ENCODE measurements at places on chromosomes 1 and 21.

GRCh38 chr1:112704934-112705627 lies 1.8 kb downstream of the RHOC start:
- DNase-seq: peak; percentile 69

- DNase-seq: no peak
Measured at GRCh38 chr1:53296117-53296749, 31.6 kb downstream of the LRP8 start.

GRCh38 chr1:154517661-154518060 lies 15.4 kb upstream of the SHE start:
- DNase-seq: no peak

DNA sequence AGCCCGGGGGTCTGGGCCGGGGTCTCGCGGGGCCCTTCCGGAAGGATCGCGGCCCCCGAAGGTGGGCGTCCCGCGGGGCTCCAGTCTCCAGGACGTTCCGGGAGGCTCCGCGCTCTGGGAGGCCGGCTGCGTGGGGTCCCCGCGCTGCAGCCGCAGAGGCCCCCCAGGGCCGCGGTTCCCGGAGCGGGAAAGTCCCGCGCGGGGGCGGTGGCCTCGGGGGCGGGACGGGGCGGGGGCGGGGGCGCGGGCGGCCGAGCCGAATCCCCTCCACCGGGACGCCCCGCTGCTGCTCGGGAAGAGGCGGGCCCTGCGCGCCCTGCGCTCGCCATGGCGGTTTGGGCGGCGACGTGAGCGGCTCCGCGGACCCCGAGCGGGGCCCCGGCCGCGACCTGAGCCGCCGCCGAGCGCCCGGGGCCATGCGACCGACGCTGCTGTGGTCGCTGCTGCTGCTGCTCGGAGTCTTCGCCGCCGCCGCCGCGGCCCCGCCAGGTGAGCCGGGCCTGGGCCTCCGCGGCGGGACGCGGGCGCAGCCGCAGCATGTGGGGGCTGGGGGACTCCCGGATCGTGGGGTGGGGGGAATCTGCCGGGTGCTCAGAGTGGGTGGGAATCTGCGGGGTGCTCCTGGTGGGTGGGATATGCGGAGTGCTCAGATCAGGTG lies at the start of gene IFNGR2:
IFNGR2 (plus strand) TSS at position 286 of the 658 bp plus-strand sequence; CDS start at position 417, 131 bp downstream.
- no peak for DNase-seq

- DNase-seq: no peak
Measured at GRCh38 chr1:64727861-64728260, 17.0 kb upstream of the RAVER2 start.

GRCh38 chr21:31317688-31318087 lies 26.4 kb downstream of the TIAM1 start:
- DNase-seq: no peak

DNA sequence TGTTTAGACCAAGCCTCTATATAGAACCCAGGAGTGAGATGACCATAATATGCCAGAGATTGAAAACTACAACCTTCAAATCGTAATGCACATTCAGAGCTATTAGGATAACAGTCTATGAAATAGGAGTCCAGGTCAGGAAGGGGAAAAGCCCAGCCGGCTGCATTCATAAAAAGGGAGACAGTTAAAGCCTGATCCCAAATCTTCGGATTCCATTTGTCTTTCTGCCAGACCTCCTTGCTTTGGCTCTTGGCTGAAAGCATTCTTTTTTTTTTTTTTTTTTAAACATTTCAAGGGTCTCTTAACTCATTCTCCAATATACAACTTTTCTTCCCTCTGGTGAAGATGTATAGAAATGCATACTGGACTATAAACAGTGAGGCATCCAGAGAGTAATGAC lies 81.1 kb downstream of the NTPCR start:
- no peak for DNase-seq

- DNase-seq: no peak
Measured at GRCh38 chr1:6207075-6207885, 1.4 kb downstream of the RNF207 start.

GRCh38 chr1:176241385-176242015 lies 34.4 kb upstream of the COP1 start:
- no peak for DNase-seq

DNA sequence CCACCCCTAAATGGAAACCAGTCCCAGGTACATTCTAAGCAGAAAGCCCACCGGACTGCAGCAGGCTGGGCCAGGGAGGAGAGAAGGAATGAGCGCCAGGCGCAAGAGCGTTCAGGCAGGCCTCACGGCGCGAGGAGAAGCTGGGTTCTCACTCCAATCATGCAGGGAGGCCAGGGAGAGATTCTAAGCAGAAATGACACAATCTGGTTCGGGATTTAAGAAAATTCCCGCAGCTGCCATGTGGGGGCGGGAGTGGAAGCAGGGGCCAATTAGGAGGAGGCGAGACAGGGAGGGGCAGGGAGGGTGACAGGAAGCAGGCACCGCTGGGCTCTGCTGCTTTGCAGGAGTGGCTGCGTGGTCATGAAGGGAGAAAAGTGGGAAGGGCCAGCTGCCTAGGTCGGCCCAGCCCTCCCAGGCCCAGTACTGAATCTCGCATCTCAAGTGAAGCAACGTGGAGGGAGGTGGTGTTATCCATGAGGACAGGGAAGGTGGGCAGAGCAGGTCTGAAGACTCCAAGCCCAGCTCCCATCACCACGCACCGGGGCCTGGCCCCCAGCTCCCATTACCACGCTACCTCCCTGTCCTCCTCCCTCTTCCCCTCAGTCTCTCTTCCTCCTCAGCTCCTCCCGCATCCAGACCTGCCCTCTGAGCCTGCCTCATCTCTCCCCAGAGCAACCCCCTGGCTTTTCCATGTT lies 11.8 kb downstream of the NPHP4 start:
- DNase-seq: peak; percentile 55

DNA sequence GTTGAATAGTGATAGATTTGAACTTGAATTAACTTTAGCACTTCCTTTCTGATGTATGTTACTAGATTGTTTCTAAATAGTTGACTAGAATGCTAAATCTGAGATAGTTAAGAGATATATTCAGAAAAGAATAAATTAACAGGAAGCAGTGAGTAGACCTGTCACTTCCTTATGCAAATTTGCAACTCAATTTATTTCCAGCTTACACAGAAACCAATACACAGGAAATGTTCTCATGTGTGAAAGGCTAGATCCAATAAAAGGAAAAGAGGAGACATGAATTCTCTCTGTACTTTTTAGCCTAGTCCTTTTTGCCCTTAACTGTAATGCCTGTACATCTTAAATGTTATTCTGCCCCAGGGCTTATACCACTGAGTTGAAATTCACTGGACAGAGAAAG lies 522.3 kb downstream of the COL11A1 start:
- no peak for DNase-seq

DNA sequence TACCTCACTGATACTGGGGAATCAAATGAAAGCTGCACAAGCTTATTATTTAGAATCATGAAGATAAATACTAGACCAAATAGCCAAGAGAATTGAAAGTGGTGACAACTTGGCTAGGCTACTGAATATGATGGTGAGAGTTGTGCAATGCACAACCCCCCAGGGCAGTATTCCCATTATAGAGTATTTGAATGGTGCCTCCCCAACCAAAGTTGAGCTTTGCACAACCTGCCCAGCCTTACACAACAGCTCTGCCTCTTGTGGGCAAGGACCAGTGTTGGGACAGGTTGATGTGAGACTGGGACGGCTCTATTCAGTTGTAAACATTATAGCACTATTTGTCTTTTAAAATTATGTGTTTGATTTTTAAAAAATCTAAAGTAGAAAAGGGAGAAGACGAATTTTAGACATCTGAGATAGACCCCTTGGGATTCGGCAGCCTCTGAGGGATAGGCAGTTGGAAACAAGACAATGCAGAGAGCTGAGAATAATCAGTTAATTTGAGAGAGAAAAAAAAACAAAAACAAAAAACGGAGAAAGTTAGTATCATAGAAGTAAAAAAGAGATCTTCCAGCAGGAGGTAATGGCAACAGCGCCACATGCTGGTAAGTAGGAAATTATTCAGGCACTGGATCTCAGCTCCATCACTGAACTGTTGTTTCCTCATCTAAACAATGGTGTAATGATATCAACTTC lies 91.0 kb upstream of the KCNA3 start:
- peak; percentile 52 for DNase-seq

DNA sequence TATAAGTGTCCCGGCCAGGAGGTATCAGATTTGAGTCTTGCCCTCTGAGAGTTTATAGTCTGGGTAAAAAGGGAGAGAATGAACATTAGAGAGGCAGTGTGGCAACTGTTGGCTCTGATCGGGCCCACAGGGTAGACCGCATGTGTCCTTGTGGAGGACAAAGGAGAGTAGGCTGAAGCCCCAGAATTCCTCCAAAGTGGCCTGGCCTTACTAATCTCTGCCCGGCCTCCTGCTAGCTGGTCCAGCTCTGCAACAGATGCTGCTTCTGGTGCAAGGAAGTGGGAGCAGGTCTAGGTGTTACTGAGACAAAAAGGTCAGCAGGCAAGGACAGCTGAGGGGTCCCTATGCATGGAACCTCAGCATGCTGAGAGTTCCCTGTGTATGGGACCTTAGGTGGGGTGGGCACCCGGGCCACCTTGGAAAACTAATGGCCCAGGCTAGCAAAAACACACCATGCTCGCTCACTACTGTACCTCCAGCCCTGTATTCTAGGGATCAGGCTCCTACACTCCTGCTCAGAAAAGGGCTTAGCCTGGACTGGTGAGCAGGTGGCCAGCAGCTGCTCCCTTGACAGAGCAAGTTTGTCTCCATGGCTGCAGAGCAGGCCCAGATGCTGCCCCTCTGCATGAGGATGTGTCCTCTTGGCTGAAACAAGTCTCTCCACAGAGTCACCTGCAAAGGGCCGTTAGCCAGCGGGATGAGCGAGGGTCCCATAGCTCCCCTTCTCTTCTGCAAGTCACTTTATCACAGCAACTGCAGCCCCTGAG lies 30.3 kb upstream of the RGS16 start:
- no peak for DNase-seq

GRCh38 chr1:210239349-210240111 lies 6.9 kb downstream of the SERTAD4 start:
- peak; percentile 64 for DNase-seq

- no peak for DNase-seq
Measured at GRCh38 chr1:2315674-2316450, 75.5 kb downstream of the MORN1 start.

GRCh38 chr1:234912548-234913277 lies 215.9 kb downstream of the TOMM20 start:
- DNase-seq: no peak

- DNase-seq: no peak
Measured at GRCh38 chr1:16085522-16085921, 12.1 kb upstream of the FAM131C start.

GRCh38 chr1:54287176-54287650 lies 87.2 kb downstream of the MRPL37 start:
- DNase-seq: no peak

DNA sequence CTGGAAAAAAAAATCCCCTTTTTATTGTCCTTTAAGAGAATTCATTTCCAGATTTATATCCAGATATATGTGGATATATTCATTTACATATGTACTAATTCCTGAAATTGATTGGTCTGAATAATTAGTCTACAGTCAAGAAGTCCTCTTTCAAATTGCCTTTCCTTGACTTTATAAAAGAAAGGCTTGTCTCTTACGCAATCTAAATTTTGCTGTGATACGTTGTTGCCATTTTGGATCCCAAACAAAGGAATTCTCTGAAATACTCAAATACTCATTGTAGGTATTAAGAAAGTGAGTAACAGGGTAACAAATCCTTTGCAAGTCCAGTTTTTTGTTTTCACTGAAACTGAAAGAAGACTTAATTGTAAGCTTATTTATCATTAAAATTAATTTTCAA lies 136.9 kb upstream of the KIAA1614 start:
- DNase-seq: no peak

DNA sequence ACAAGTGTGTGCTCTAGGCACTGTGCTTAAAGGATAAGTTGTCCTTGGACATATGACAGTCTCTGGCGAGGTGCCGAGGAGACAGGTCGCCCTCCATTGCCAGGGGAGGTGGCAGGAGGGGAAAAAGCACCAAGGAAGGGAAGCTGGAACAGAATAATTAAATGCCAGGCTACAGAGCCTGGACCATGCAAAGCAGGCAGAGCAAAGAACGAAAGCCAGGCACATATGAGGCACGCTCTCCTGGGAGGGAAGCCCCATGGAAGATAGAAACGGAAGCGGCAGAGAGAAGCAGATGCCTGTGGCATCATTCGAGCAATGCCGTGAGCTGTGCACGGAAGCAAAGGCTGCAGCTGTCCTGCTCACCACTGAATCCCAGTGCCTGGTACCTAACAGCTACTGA lies 91.2 kb downstream of the JAK1 start:
- no peak for DNase-seq

DNA sequence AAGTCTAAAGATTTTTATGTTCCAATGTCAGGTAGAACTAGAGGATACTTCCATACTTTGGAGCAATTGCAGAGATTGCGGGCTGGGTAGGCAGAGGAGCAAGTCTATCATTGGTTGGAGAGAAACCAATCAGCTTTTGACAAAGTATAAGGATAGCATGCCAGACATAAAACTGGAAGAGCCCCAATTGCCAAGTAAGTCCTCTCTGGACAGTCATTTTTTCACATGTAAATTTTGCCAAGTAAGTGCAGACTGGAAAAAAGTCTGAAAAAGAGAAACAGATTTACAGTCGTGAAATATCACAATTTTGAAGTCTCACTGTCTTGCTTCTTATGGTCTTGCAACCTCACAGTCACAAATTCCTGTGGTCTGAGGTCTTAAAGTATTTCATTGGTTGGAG lies 131.4 kb upstream of the C21orf91 start:
- DNase-seq: no peak

- DNase-seq: no peak
Measured at GRCh38 chr1:10299151-10299550, 88.8 kb downstream of the KIF1B start.

GRCh38 chr1:61807606-61808140 lies 65.4 kb downstream of the PATJ start:
- DNase-seq: no peak

GRCh38 chr1:198876371-198876871 lies 237.6 kb downstream of the PTPRC start:
- DNase-seq: peak; percentile 42

GRCh38 chr21:17784180-17784598 lies 35.0 kb downstream of the C21orf91 start:
- no peak for DNase-seq

DNA sequence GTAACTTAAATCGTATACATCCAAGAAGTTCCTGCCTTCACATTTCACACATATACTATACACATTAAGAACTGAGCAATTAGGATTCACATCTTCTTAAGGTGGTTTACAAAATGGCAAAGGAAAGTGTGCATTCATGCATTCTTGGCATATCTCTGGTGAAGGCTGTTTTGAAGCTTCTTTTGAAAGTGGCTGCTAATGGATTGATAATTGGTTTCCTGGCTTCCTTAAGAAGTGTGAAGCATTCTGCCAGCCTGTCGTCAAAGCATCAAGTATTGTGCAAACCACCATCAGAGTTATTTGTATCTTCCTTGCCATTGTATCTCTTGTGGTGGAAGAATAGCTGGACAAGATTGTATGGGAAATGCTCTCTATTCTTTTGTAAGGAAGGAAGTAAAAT lies 95.1 kb upstream of the HMGB4 start:
- no peak for DNase-seq

- no peak for DNase-seq
Measured at GRCh38 chr1:11938722-11939526, 4.4 kb downstream of the PLOD1 start.

GRCh38 chr1:160169553-160170399 lies 18.4 kb downstream of the ATP1A4 start:
- DNase-seq: no peak

Data from putamen (tissue), 1 donor.